Naive thymus-derived CD8-positive, alpha-beta T cell (primary cell): ENCODE measurements at places on chromosomes 13 and 19. TPM values are rescaled to one million over a fixed set of nuclear protein-coding genes. Genes with fewer than 3 reads are reported as not detected.
A peak's percentile ranks its signal among the peaks of the same experiment; 100 is the strongest.

DNA sequence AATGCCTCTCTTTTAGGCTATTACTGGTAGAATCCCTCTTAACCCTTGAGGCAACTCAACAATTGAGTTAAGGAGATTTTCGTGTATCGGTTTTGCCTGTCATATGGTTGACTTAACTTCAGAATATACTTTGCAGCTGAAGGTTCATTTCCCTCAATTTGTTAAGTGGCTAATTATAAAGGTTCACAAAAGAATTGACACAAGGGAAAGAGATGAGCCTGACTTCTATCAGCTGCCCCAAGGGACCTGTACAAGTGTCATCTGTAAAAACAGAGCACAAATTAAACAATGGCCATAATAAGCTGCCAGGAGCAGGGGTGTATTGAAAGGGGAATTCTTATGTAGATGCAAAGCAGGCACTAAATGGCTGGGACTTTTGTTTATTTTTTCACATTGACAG lies 334.8 kb upstream of the OBI1 start:
- no peak overlapping the region for H3K27ac ChIP-seq
- H3K4me1 ChIP-seq: no peaks in the 10 kb centered on the region
- no peaks in the 10 kb centered on the region for H3K36me3 ChIP-seq
- no peak for DNase-seq
- H3K27me3 ChIP-seq: peaks cover 6% of the 10 kb centered on the region

GRCh38 chr13:20671789-20672188 lies 31.7 kb upstream of the IL17D start:
- H3K4me3 ChIP-seq: no peak overlapping the region
- H3K4me1 ChIP-seq: no peaks in the 10 kb centered on the region
- H3K36me3 ChIP-seq: peaks cover 58% of the 10 kb centered on the region
- no peak for DNase-seq

GRCh38 chr19:40294560-40294959 lies 9.4 kb upstream of the AKT2 start:
- no peak for DNase-seq
- no peaks in the 10 kb centered on the region for H3K4me1 ChIP-seq
- no peak overlapping the region for H3K4me3 ChIP-seq
- no peaks in the 10 kb centered on the region for H3K27me3 ChIP-seq

DNA sequence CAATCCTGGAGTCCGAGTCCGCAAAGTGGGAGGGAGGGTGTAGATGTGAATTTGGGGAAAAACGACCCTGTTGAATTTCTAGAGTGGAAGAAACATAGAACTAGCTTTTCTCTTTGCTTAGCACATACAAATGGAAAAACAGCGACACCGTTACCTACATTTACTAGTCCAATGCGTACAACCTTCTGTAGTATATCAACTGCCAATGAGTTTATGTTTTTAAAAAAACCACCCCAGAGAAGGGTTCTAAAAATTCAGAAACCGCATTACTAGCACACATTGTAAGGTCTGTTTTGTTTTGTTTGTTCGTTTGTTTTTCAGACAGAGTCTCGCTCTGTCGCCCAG lies 332 bp upstream of the SUPT20H start:
- H3K36me3 ChIP-seq: no peaks in the 10 kb centered on the region
- peaks cover 2% of the 10 kb centered on the region for H3K27me3 ChIP-seq
- peak overlapping the region; percentile 95 for H3K4me3 ChIP-seq
- DNase-seq: no peak
- peaks cover 50% of the 10 kb centered on the region for H3K4me1 ChIP-seq

GRCh38 chr19:35592226-35592625 lies 6.3 kb downstream of the PMIS2 start:
- peak; percentile 17 for DNase-seq
- H3K4me3 ChIP-seq: no peak overlapping the region
- H3K4me1 ChIP-seq: no peaks in the 10 kb centered on the region
- no peak overlapping the region for H3K27ac ChIP-seq

DNA sequence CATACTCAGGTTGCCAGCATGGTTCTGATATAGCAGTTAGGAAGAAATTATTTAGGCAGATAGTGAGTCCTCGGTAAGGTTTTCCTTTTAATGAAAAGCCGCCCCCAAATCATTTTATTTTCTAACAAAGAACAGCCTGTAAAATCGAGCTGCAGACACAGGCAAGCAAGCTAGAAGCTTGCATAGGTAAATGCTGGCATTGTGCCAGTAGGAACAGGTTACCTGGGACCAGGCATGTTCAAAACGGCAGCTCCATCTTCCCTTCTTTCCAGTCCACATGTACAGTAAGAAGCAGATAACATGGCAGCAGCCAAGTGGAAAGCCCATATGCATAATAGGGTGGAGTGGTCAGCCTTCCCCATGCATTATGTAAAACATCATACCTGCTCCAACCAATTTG lies 71.1 kb downstream of the UGGT2 start:
- no peaks in the 10 kb centered on the region for H3K27me3 ChIP-seq
- no peak for DNase-seq
- H3K4me3 ChIP-seq: no peak overlapping the region
- no peaks in the 10 kb centered on the region for H3K36me3 ChIP-seq
- H3K4me1 ChIP-seq: no peaks in the 10 kb centered on the region

GRCh38 chr13:106234636-106235035 lies 300.8 kb downstream of the EFNB2 start:
- no peak overlapping the region for H3K27ac ChIP-seq
- H3K4me3 ChIP-seq: no peak overlapping the region
- no peaks in the 10 kb centered on the region for H3K36me3 ChIP-seq
- DNase-seq: no peak
- H3K4me1 ChIP-seq: no peaks in the 10 kb centered on the region

DNA sequence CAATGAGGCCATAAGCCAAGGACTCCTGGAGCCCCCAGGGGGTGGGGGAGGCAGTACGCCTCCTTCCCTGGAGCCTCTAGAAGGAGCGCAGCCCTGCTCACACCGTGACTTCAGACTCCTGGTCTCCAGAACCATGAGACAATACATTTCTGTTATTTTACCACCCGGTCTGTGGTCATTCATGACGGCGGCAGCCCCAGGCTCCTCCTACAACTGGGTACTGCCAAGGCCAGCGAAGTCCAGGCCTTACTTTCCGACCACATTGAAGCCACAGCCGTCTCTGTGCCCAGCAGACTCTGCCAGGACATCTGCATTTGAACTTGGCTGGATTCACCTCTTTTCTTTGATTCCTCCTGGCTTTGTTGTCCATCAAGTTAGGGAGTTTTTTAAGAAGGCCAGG lies 10.5 kb downstream of the GNG7 start:
- no peak for DNase-seq
- H3K4me1 ChIP-seq: peaks cover 5% of the 10 kb centered on the region
- H3K27ac ChIP-seq: no peak overlapping the region
- H3K4me3 ChIP-seq: no peak overlapping the region
- no peaks in the 10 kb centered on the region for H3K36me3 ChIP-seq

DNA sequence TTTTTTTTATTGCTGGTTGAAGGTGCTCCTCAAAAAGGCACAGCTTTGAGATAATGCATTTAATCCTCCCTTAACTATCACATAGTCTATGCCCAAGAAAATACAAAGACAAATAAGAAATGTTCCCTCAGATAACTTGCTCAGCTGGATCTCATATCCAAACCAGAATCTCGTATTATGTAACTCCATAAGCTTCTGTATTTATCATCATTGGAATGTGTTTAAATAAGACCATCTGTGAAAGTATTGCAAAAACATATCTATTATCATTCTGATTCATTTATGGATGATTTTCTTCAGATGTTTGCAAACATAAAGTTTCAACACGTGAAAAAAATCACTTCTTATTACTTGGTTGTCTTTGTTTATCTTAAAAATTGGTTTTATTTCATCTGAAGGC lies 190.9 kb downstream of the IRS2 start:
- H3K36me3 ChIP-seq: no peaks in the 10 kb centered on the region
- H3K27me3 ChIP-seq: peaks cover 3% of the 10 kb centered on the region
- DNase-seq: no peak
- no peak overlapping the region for H3K4me3 ChIP-seq

GRCh38 chr19:42352301-42353259 lies 27.1 kb downstream of the MEGF8 start:
- no peaks in the 10 kb centered on the region for H3K27me3 ChIP-seq
- H3K4me3 ChIP-seq: no peak overlapping the region
- no peaks in the 10 kb centered on the region for H3K36me3 ChIP-seq

- no peaks in the 10 kb centered on the region for H3K4me1 ChIP-seq
- no peaks in the 10 kb centered on the region for H3K36me3 ChIP-seq
- DNase-seq: no peak
- H3K4me3 ChIP-seq: no peak overlapping the region
- H3K27me3 ChIP-seq: peaks cover 14% of the 10 kb centered on the region
These were observed 26.8 kb upstream of the STARD13 start for GRCh38 chr13:33312150-33312860.

DNA sequence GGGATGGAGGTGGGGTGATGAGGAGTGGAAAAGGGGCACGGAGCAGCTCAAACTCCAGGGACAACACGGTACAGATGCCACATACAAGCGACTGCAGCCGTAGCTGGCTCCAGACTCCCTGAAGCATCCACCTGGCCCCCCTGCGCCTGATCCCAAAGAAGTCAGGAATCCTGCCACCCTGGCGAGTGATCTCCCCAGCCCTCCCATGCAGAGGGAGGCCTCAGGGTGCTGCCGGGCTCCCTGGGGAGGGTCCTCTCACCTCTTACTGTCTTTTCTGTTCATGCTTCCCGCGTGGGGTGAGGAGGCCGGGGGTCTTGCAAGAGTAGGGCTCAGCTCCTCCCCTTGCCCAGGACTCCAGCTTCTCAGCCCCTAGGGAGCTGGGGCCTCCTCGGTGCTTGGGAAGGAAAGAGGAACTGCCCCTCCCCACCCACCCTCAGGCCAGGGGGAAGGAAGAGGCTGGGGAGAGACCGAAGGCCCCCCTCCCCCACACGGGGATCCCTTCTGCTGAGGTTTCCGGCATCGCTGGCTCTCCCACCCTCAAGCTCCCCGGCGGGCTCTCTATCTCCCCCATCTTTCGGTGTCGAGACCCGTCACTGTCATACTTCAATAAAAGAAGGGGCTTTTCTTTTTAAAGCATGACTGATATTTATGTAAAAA lies at the start of gene RASGRP4:
TSS of gene RASGRP4 (minus strand) at position 410 of the 657 bp plus-strand sequence. CDS start at position 282, 128 bp downstream.
- peak within 1 kb of the TSS; percentile 70 for H3K27ac ChIP-seq
- peaks cover 4% of the 10 kb centered on the region for H3K27me3 ChIP-seq
- peak within 1 kb of the TSS; percentile 56 for H3K4me3 ChIP-seq
- peak; percentile 11 for DNase-seq
- H3K36me3 ChIP-seq: no peaks in the 10 kb centered on the region
- peaks cover 1% of the 10 kb centered on the region for H3K4me1 ChIP-seq

DNA sequence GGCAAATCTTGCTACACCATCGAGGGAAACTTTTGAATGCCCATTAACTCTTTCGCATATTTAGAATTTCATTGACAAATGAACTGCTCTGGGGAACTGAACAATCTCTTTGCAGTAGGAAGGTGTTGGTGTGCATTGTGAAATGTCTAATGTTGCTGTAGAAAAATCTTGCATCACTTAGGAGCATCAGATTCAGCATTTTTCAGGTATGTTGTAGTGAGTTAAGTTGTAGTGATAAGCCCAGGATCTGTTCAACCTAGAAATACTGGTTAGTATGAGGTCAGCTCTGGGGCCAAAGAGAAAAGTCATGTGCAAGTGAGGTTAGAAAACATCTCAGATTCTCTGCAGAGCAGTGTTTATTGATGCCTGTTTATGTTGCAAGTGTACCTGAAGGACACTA lies 4.1 kb downstream of the FRY start:
- no peak for DNase-seq
- no peak overlapping the region for H3K27ac ChIP-seq
- H3K36me3 ChIP-seq: no peaks in the 10 kb centered on the region
- peaks cover 17% of the 10 kb centered on the region for H3K27me3 ChIP-seq
- no peak overlapping the region for H3K4me3 ChIP-seq
- peaks cover 11% of the 10 kb centered on the region for H3K4me1 ChIP-seq

- no peak overlapping the region for H3K4me3 ChIP-seq
- H3K36me3 ChIP-seq: no peaks in the 10 kb centered on the region
- H3K4me1 ChIP-seq: no peaks in the 10 kb centered on the region
- peak; percentile 45 for DNase-seq
These were observed 319.5 kb upstream of the OBI1 start for GRCh38 chr13:78978381-78978998.

GRCh38 chr19:39412867-39413271 lies 400 bp downstream of the PLEKHG2 start:
- H3K36me3 ChIP-seq: peaks cover 6% of the 10 kb centered on the region
- H3K27me3 ChIP-seq: peaks cover 4% of the 10 kb centered on the region
- peak overlapping the region; percentile 80 for H3K27ac ChIP-seq
- peaks cover 40% of the 10 kb centered on the region for H3K4me1 ChIP-seq
- H3K4me3 ChIP-seq: peak overlapping the region; percentile 79
- no peak for DNase-seq

GRCh38 chr19:39411081-39411831 lies 1.2 kb upstream of the PLEKHG2 start:
- H3K27me3 ChIP-seq: no peaks in the 10 kb centered on the region
- peaks cover 40% of the 10 kb centered on the region for H3K4me1 ChIP-seq
- no peak for DNase-seq
- H3K36me3 ChIP-seq: peaks cover 21% of the 10 kb centered on the region

DNA sequence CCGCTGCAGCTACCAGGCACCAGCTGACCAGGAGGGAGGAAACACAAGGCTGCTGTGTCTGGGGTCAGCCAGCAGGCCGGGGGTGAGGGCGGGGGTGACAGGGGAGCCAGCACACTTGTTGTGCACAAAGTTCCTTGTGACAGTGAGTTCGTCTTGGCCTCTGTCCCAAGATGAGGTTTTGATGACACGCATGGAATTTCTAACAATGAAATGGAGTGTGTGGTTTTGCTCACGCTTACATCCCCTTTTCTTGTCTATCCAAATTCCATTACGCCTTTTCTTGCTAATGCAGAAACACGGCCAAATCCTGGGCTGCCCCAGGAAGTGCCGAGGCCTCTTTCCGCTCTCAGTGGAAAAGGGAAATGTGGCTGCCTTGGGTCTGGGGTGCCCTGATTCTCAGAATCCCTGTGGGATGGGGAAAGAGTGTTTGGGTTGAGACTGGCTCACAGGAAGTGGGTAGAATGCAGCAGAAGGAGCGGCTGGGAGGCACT lies 73.8 kb downstream of the GADD45B start:
- H3K27me3 ChIP-seq: no peaks in the 10 kb centered on the region
- H3K4me3 ChIP-seq: peak overlapping the region; percentile 24
- no peaks in the 10 kb centered on the region for H3K36me3 ChIP-seq

- H3K36me3 ChIP-seq: no peaks in the 10 kb centered on the region
- H3K4me3 ChIP-seq: no peak overlapping the region
- H3K27ac ChIP-seq: no peak overlapping the region
- DNase-seq: no peak
These were observed 4.1 kb downstream of the C19orf33 start for GRCh38 chr19:38308006-38308766.

- peaks cover 13% of the 10 kb centered on the region for H3K36me3 ChIP-seq
- DNase-seq: no peak
- peaks cover 7% of the 10 kb centered on the region for H3K4me1 ChIP-seq
- H3K4me3 ChIP-seq: no peak overlapping the region
These were observed 79.5 kb downstream of the KCNRG start for GRCh38 chr13:50094615-50095293.

Gene PALM
- total RNA-seq: not detected

Gene ZNF132
- total RNA-seq: 10.0 TPM

Gene MYO1F
- total RNA-seq: 65.0 TPM

Gene GPI
- total RNA-seq: 107 TPM

Gene URAD
- not detected for total RNA-seq

Gene TTC9B
- total RNA-seq: not detected

Gene NLRP5
- total RNA-seq: not detected

Gene TUBB4A
- total RNA-seq: 7.6 TPM

Gene LILRA1
- not detected for total RNA-seq

Gene LRP3
- total RNA-seq: not detected

Gene TEX29
- 0.99 TPM for total RNA-seq

Gene GPR4
- total RNA-seq: not detected

Gene ADAMTS10
- 196 TPM for total RNA-seq

Gene SDHAF1
- total RNA-seq: 24.2 TPM

Gene ERICH4
- not detected for total RNA-seq

Gene IGSF23
- not detected for total RNA-seq

Gene FUT1
- not detected for total RNA-seq

Gene ZNF540
- total RNA-seq: 19.1 TPM

Gene FPR2
- not detected for total RNA-seq

Gene PTH2
- not detected for total RNA-seq

Gene CDC42EP5
- not detected for total RNA-seq

Gene ZNF726
- total RNA-seq: 6.5 TPM

Gene MEIS3
- total RNA-seq: not detected
